Foreskin melanocyte (primary cell): ENCODE measurements at places on chromosomes 13 and 19.

GRCh38 chr13:97339019-97339987 is 94.7 kb upstream of the RAP2A start:
- no peak for DNase-seq

- no peak for DNase-seq
Observed at GRCh38 chr19:57434386-57435061, 601 bp upstream of the ZNF749 start.

- no peak for DNase-seq
Observed at GRCh38 chr19:8610041-8610935, at the start of gene ADAMTS10. Gene ADAMTS10 (minus strand): TSS chr19:8610715. CDS start chr19:8605710, 5,005 bp downstream.

GRCh38 chr19:42178791-42179674 is 38.4 kb downstream of the DEDD2 start:
- DNase-seq = no peak

DNA sequence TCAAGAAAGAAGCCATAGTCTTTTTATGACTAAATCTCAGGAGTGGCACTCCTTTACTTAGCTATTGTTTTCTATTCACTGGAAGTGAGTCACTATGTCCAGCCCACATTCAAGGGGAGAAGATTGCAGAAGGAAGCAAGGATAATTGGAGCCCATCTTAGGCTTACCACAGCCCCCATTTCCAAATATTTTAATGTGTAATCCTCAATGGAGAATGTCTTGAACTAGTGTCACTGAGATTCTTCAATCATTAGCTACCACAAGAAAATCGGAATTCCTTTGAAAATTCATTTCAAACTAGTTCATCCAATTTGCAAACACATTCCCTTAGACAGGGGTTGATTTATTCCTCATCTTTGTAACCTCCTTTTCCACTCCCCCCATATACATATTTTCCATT is 84.7 kb downstream of the DLEU7 start:
- DNase-seq = no peak
